Activated CD4-positive, alpha-beta T cell treated with anti-CD3 and anti-CD28 coated beads, Interleukin-2, amount 50 U/mL, for 4 hours (primary cell): ENCODE measurements at places on chromosomes 3 and 15.

DNA sequence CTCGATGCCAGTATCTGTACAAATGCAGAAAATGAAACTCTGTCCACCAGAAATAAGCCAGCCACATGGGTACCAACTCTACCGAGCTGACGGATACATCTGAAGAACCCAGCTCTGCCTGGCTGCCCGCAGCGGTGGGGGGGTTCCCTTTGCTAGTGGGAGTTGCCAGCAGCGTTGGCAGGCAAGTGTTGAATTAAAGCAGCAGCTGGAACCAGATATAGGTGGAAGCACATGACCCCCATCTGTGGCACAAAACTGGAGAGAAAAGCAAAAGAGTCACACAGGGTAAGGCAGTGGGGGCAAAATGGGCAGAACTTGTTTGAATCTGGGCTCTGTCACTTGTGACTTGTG is 17.9 kb downstream of the CRYGS start:
- no peak for DNase-seq

- DNase-seq = no peak
These were observed 40.8 kb downstream of the MESD start for GRCh38 chr15:80948651-80949292.

DNA sequence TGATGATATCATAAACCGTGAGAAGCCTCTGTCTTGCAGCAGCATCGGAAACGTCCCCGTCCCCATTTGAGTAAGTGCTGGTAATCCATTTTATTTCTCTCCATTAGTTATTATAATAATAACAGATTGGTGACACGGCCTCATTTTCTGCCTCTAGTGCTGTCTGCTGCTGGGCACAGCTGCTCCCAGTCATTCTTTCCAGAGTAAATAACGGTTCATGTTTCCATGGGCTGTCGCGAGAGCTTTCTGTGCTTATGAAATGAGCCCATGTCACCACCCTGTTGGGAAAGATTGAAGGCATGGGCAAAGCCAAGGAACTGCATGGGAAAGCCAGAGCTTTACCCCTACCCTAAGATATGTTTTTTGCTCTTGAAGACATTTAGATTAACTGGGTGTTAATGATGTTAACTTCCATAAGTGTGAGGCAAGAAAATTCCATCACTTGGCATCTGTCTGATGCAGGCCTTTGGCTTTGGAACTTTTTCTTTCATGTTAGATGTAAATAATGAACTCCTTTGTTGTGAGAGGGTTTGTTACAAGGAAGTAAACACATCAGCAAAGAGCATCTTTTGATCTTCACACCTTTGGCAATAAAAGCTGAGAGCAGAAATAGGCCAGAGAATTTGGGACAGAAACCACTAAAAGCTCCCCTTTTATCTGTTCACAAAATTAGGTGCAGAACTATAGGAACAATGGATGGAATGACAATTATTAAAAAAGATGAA is 141.8 kb downstream of the FILIP1L start:
- no peak for DNase-seq

GRCh38 chr3:85875589-85875988 is 916.8 kb downstream of the CADM2 start:
- DNase-seq = no peak

DNA sequence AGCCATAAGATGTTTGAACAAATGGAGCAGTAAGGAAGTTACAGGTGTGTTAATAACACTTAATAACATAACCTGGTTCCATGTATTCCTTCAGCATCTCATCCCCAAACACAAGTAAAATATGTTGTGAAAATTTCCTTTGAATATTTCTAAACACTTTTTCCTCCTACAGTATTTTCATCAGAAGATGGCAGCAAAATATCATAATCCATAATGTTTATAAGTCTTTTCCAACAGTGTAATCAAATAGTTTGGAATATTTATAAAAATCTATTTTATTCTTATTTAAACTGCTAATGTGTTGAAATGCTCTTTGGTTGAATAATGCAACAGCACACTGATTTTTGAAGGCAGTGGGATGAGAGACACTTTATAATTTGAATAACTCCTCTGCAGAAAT is 1020.5 kb downstream of the OTOL1 start:
- no peak for DNase-seq

GRCh38 chr15:92075764-92076163 is 222.3 kb downstream of the SLCO3A1 start:
- DNase-seq = no peak

DNA sequence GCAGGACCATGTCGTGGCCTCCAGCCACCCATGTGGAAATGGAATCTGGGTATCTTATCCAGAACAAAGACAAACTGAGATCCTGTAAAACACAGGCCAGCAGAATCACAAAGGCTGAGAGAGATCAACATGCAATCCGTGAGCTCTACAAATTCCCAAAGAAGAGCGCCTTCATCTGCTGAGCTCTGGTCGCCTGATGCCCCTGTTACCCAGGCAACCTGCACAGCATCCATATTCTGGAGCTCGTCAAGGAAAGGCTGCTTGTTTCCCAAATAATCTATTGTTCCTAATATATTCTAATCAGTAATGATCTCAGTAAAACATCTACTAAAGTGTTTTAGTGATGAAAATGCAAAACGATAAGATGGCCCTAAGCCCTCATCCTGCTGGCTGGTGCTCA is 133.6 kb downstream of the OCA2 start:
- DNase-seq = no peak

- DNase-seq = no peak
These were observed 21.8 kb downstream of the ATRIP start for GRCh38 chr3:48468329-48468731.

- DNase-seq = no peak
These were observed 87.4 kb downstream of the ITPR1 start for GRCh38 chr3:4580346-4581123.

DNA sequence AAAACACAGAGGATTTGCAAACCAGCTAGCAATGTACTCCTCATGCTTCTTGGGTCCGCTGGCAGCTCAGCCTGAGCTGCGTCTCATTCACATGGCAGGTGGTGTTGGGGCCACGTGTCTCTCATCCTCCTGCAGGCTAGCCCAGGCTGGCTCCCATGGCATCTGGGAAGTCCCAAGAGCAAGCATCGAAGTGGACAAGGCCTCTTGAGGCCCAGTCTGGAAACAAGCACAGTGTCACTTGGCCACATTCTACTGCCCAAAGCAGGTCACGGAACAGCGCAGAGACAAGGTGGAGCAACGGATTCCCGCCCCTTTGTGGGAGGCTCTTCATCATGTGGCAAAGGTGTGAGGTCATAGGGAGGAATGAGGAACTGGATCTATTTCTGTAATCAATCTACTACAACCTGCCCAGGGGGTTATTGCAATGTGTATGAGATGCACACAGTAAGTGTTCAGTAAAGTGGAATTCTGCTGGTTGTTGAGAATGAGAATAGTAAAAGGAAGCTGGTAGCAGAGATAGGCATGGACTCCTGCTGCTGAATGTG is 128.3 kb downstream of the TPRA1 start:
- no peak for DNase-seq

GRCh38 chr3:116394365-116394764 is 50.9 kb downstream of the LSAMP start:
- no peak for DNase-seq

GRCh38 chr15:71448688-71449114 is 333.4 kb downstream of the THSD4 start:
- DNase-seq = no peak

DNA sequence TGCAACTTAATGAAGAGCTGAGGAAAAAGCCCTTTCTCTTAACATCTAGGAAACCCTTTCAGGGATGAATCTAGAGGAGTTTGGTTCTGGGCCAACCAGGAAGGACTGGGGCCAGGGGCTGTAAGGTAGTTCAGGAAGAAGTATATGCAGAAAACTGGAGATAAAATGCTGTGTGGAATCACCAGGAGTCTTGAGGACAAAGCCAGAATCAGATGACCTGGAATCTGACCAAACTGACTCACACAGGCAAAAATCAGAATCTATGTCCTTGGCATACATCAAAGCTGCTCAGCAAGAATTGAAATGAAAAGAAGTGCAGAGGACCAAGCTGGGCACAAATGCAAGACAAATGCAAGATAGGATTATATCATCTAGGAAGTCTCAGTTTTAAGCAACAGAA is 59.4 kb upstream of the ATP2C1 start:
- no peak for DNase-seq

DNA sequence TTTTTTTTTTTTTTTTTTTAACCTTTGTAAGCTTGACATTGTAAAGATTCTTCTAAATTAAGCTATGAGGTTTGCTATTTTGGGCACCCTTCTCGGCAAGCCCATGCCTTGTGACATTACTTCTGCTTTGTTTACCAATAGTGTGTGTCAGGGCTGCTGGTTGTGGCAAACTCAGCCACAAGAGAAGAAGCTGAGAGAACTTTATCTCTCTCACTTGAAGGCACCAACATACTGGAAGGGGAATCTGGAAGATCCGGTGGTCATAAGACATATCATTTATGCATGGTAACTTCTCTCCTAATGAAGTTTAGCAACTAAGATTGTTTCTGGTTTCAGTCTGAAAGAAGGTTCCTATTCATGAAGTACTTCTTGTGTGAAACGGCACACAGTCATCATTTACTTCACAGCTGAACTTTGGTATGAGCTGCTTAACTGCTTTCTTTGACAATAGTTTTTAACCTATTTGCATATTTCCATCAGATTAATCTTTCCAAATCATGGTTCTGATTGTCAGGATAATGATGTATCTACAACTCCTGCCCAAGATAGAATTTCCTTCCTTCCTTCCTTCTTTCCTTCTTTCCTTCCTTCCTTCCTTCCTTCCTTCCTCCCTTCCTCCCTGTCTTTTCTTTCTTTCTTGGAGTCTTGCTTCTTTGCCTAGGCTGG is 189.3 kb downstream of the NFKBIZ start:
- no peak for DNase-seq

- no peak for DNase-seq
These were observed 6.0 kb upstream of the SLC6A1 start for GRCh38 chr3:10986592-10986991.

GRCh38 chr15:59158701-59159034 is 48.0 kb upstream of the LDHAL6B start:
- no peak for DNase-seq

DNA sequence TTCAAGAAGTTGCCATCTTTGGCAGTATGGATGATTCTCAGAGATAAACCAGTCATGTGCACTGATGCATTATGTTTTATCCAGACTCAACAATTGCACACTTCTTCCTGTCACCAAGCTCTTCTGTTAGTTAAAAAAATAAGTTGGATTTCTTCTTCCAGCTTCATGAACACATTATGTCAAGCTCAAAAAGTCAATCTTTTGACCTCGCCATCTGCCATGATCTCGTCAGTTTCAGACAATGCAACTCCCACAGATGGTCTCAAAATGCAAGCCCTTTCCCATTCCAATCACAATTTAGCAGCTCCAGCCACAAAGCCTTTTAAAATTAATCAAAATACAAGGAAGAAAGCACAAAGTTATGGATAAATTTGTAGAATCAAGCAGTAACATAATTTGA is 42.8 kb downstream of the TFDP2 start:
- no peak for DNase-seq

DNA sequence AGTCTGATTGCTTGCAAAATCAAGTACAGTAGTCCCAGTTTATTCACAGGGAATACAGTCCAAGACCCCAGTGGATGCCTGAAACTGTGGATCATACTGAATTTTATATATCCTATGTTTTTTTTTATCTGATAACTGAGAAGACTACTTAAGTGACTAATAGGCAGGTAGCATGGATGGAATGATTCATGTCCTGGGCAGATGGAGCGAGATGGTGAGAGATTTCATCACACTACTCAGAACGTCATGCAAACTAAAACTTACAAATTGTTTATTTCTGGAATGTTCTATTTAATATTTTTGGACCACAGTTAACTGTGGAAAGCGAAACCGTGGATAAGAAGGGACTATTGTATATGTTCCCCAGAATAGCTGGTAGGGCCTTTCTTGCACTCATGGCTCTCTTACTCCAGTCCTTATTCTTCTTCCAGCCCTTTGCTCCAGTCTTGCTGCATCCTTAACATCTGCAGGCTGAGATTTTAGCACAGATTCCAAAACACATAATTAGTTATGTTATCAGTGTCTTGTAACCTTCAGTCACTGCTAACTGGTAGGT is 290.0 kb downstream of the ADAMTSL3 start:
- no peak for DNase-seq

GRCh38 chr3:153442799-153443487 is 280.9 kb downstream of the RAP2B start:
- DNase-seq = no peak

- DNase-seq = peak; percentile 40
These were observed 53.4 kb upstream of the CCDC174 start for GRCh38 chr3:14598143-14598569.

- DNase-seq = no peak
These were observed 7.8 kb downstream of the SPG21 start for GRCh38 chr15:64981812-64982431.

DNA sequence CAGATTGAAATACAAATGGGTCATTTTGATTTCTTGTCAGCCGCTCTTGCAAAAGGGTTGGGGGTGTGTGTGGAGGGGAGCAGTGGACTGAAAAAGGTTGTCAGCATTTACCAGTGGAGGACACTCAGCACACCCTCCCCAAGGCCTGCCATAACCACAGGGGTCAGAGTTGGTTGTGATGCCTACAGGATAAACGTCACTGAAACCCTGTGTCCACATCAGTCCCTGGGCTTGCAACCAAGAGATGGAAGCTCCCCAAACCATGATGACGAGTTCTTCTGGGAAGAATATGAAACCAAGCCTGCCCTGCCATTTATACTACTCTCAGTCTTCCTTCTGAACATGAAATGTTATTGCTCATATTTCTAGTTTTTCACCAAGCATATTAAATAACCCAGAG is 54.0 kb upstream of the UMPS start:
- no peak for DNase-seq

DNA sequence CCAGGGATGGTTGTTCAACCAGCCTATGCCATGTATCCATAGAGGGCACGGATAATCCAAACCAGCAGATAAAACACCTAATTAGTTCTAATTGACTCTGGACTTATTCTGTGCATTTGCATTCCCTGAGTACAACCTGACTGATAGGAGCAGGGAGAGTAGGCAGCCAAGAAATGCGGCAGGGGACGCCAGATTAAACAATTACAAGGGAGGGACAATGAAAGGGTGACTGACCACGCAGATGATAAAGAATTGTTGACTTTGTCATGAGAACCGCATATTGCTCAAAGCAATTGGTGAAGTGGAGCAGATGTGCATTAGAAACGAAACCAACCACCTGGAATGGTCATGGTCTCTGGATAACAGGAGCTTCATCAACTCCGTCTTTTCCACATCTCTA is 369.1 kb upstream of the FRG2C start:
- no peak for DNase-seq

GRCh38 chr3:46764206-46764605 is 46.5 kb upstream of the PRSS50 start:
- no peak for DNase-seq

GRCh38 chr3:170966495-170966894 is 58.1 kb upstream of the EIF5A2 start:
- DNase-seq = no peak

- no peak for DNase-seq
These were observed 138.8 kb upstream of the PEX5L start for GRCh38 chr3:180175572-180175971.
